Globus pallidus (tissue), 1 donor: ENCODE measurements at places on chromosomes 6 and 20.

GRCh38 chr20:63527184-63527583, 6.6 kb downstream of the PPDPF start:
- no peak for DNase-seq

- DNase-seq, result no peak
These were observed 200.5 kb downstream of the PLCB4 start for GRCh38 chr20:9269280-9269971.

DNA sequence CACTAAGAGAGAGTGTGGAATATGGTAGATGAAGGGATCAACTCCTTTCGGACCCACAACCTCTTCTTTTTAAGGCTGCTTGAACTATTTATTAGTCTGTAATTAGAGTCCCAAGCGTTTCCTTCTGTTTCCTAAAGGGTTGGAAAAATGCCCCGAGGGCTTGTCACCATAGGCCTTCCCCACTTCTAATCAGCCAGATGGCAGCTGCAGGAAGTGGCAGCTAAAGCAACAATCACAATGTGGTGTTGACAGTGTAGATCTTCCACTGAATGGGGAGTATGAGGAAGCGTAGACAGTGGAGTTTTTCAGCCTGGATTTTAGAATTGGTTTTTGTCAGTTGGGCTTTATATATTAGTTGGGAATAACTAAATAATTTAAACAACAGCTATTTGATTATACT, 40.6 kb downstream of the SLC35D3 start:
- DNase-seq, result peak; percentile 16

GRCh38 chr6:167530951-167531350, 206.1 kb downstream of the TTLL2 start:
- no peak for DNase-seq

DNA sequence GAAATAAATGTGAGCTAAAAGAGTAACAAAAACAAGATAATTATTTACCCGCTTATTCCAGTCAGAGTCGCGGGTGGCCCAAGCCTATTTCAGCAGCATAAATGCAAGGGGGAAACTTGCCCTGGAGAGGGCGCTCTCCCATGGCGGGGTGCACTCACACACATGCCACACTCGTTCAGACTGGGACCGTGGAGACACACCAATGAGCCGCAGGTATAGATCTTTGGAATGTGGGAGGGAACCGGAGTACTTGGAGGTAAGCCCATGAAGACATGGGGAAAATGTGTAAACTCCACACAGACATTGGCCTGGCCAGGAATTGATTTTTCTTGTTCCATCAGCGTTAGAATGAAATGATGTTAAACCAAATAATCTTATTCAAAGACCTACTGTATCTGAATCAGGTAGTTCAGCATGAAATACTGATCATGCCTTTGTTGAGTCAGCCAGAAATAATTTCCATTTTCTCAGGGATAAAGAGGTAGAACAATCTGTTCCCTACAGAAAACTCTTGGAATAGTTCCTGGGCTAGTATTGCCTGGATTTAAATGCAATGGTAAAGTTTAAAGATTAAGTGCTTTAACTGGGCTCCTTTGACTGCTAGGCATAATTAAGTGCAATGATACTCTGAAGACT, 191.5 kb downstream of the MCHR2 start:
- no peak for DNase-seq

- DNase-seq, result no peak
These were observed 101.4 kb downstream of the LRFN2 start for GRCh38 chr6:40485795-40486194.
